Testis (tissue), 5 donors: ENCODE measurements at places on chromosomes 7 and 10. TPM values are rescaled to one million over a fixed set of nuclear protein-coding genes. Genes with fewer than 3 reads are reported as not detected.

GRCh38 chr7:44325201-44325671, at the start of gene CAMK2B:
CAMK2B (minus strand) TSS chr7:44325594; CDS start chr7:44325421, 173 bp downstream.
- no peak for DNase-seq
- H3K27me3 ChIP-seq: no peaks in the 10 kb centered on the region
- H3K4me3 ChIP-seq: peak within 1 kb of the TSS; percentile 29
- H3K36me3 ChIP-seq: no peaks in the 10 kb centered on the region

DNA sequence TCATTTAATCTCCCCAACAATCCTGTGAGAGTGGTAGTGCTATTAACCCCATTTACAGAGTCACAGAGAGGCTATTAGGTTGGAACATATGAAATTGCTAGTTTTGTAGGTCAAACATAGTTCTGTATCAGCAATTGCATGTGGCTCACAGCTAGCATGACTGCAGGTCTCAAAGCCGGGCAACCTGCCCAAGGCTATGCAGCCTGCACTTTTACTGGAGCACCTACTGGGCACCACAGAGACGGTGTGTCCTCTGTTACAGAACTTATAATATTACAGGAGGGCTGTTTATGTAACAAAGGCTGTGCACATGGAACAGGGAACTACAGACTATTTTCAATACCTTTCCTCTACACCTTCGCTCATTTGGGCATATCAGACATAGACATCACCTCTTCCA, 355.8 kb downstream of the RPS24 start:
- H3K27ac ChIP-seq: no peak overlapping the region
- no peaks in the 10 kb centered on the region for H3K27me3 ChIP-seq
- no peaks in the 10 kb centered on the region for H3K4me1 ChIP-seq
- no peak for DNase-seq

DNA sequence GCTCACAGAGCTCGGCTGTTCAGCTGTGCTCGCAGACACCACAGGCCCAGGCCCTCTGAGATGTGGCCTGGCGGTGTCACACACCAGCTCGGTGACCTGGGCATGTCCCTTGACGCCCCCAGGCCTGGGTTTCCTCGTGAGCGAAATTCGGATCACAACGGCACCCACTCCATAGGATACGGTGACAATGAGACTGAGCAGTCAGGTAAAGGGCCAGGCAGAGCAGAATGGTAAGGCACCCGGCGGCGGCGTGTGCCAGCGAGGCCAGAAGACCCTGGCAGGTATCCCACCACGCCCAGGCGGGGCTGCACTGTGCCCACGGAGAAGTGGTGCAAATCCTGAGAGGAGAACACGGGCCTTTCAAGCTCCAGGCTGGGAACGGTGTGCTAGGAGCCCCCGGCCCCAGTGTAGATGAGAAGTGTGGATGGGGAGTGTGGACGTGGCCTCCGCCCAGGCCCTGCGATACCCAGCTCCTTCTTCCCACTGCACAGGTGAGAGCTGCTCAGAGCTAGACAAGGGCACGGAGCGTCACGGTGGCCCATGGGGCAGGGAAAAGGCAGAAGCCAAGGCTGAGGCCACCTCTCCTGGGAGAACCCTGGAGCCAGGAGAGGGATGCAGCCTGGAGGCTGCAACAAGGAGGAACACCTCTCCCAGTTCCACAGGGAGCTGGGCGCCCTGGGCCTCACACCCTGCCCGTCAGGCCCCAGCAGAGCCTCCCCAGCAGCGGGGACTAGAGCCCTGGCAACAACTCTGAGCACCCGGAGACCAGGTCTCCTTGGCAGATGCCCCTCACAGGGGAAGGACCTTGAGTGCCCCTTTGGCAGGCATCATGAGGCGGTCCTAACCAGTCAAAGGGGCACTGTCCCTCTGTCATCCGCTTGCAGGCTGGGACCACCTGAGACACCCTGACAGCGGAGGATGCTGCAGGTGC, 219.1 kb downstream of the MAD1L1 start:
- no peak for DNase-seq
- H3K27me3 ChIP-seq: no peaks in the 10 kb centered on the region
- H3K27ac ChIP-seq: no peak overlapping the region
- no peaks in the 10 kb centered on the region for H3K36me3 ChIP-seq
- peaks cover 7% of the 10 kb centered on the region for H3K4me1 ChIP-seq

DNA sequence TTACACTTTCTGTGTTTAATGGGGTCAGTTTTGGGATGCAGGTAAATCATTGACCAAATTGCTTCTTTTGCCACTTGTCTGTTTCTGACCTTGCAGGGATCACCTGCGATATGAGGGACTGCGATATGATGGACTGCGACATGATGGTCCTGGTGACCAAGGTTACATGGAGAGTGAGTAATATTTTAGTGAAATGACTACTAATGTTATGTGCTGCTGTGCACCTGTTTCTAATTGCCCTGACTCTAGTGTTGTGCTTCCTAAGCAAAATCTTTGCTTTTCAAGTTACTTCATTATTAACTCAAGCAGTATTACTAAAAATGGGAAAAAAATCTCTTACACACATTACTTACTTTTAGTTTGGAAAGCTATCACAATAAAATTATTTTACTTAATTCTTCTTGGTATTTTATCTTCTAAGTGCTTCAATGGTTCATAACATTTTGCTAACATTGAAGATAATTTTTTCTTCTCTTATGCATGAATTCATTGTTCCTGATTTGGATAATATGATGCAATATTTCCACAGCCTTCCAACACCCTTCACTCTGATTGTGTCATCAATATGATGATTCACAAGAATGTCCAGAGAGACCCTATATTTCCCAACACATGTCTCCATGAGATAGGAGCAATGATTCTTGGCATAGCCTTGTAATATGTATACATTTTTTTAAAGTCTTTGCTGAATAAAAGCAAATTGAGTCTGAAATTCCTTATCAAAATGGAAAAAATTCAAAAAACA, 306.2 kb upstream of the AKR1E2 start:
- DNase-seq: no peak
- no peak overlapping the region for H3K27ac ChIP-seq
- no peaks in the 10 kb centered on the region for H3K27me3 ChIP-seq
- no peaks in the 10 kb centered on the region for H3K36me3 ChIP-seq

CALML5 gene
- 0.50 TPM for total RNA-seq

GRCh38 chr10:17233286-17233991, 5.4 kb downstream of the VIM start:
- H3K4me1 ChIP-seq: peaks cover 36% of the 10 kb centered on the region
- H3K4me3 ChIP-seq: no peak overlapping the region
- H3K36me3 ChIP-seq: no peaks in the 10 kb centered on the region

DNA sequence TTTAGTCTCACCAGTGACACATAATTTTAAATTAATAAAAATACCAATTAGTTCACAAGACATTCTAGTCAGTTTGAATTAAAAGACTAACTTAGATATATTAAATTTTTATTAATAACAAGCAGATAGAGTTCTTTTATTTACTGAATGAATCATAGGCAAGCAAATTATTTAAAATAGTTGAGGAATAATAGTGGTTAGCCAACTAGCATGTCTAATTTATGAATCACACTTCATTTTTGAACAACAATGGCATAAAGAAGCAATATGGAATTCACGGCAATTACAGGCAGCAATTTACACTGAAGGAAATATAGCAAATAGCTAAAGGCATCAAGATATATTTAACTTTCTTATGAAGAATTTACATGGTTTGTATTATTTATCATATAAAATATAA, 187.0 kb upstream of the SLC26A5 start:
- no peaks in the 10 kb centered on the region for H3K4me1 ChIP-seq
- H3K36me3 ChIP-seq: no peaks in the 10 kb centered on the region
- no peak overlapping the region for H3K4me3 ChIP-seq

HMX2 gene
- total RNA-seq: 0.19 TPM

GRM3 gene
- 0.12 TPM for total RNA-seq

FOXP2 gene
- total RNA-seq: 5.9 TPM

MYH16 gene
- 2.0 TPM for total RNA-seq

- H3K4me1 ChIP-seq: peaks cover under 1% of the 10 kb centered on the region
- no peak for DNase-seq
- no peaks in the 10 kb centered on the region for H3K36me3 ChIP-seq
- no peak overlapping the region for H3K27ac ChIP-seq
Observed at GRCh38 chr10:3895045-3895631, 110.1 kb upstream of the KLF6 start.

DNA sequence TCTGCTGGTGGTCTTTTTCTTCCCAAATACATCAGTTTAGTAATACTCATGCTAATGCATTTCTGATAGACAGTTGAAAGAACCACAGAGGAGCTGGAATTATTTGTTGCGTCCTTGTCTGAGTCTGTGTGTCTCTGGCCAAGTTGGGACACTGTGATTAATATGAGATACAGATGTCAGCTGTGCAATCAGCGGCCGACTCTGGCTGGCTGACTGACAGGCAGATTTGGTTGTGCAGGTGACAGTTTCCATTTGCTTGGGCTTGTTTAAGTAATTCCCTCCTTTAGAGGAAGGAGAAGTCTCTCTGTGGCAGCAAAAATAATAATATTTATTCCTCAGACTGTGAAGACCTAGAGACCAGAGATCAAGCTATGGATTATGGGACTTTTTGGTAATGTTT, 176.2 kb upstream of the CHRM2 start:
- no peak for DNase-seq
- H3K27me3 ChIP-seq: no peaks in the 10 kb centered on the region
- H3K4me3 ChIP-seq: no peak overlapping the region
- no peaks in the 10 kb centered on the region for H3K4me1 ChIP-seq

DNA sequence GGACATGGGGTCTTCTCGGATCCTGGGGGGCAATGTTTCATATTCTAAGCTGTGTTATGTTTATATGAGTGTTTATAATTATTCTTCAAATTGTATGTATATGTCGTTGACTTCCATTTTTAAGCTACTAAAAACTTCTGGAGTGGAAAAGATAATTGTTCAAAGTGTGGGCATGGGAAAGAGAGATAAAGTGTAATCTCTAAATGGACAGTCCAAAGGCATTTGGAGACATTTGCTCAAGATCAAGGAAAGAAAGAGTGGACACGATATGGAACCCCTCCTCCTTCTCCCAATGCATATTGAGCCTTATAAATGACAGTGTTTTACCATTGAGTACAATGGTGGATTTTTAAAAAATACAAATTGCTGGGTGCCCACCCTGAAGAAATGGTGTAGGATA, 81.1 kb downstream of the SDHAF3 start:
- no peak overlapping the region for H3K4me3 ChIP-seq
- no peaks in the 10 kb centered on the region for H3K4me1 ChIP-seq
- no peaks in the 10 kb centered on the region for H3K36me3 ChIP-seq
- no peaks in the 10 kb centered on the region for H3K27me3 ChIP-seq
- H3K27ac ChIP-seq: no peak overlapping the region

NAMPT gene
- total RNA-seq: 45.0 TPM
